ENCODE measurements at places on chromosomes 12 and 14.

DNA sequence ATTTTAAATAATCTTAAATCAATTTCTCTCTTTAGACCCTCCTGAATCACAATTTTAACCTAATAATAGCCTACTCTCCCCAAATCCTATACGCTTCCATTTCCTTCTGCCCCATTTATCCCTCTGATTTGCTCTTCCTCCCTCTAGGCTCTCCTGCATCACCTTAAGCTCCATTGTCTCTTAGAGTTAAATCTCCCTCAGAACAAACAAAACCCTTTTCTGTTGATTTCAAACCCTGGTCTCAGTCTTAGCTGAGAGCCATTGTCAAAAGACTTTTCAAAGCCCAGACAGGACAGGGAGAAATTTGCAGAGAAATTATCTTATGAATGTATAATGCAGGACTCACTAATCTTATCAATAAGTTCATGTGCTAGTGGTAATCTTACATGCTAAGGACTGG lies 106.1 kb downstream of the C12orf75 start:
- no peak for DNase-seq

- peak; percentile 84 for DNase-seq
These were observed 3.2 kb downstream of the TEX52 start for GRCh38 chr12:2853626-2854025.

- no peak for DNase-seq
These were observed 237.4 kb downstream of the APAF1 start for GRCh38 chr12:98882526-98882925.

- DNase-seq: no peak
These were observed 19.7 kb upstream of the INF2 start for GRCh38 chr14:104669697-104670096.

DNA sequence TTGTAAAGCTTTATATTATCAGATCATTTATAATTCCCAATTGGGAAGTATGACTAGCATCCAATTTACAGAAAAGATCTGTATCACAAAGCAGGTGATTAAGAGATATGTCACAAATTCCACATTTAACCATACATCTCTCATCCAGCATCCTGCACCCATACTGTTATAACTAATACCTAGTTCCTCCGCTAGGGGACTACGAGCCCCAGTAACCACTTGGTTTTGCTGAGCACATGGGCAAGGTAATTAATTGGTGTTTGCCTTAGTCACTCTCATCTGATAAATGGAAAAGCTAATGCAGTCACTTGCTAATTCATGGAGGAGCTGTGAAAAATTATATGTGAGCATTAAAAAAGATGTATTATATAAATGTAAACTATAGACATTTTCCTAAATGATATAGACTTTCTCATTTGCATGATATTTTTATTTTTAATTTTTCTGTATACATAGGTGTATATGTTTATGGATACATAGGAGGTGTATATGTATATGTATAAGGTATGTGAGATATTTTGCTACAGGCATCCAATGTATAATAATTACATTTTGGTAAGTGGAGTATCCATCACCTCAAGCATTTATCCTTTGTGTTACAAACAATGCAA lies 1031.8 kb downstream of the GALC start:
- DNase-seq: no peak

GRCh38 chr12:71430756-71431155 lies 8.8 kb upstream of the LGR5 start:
- DNase-seq: no peak

DNA sequence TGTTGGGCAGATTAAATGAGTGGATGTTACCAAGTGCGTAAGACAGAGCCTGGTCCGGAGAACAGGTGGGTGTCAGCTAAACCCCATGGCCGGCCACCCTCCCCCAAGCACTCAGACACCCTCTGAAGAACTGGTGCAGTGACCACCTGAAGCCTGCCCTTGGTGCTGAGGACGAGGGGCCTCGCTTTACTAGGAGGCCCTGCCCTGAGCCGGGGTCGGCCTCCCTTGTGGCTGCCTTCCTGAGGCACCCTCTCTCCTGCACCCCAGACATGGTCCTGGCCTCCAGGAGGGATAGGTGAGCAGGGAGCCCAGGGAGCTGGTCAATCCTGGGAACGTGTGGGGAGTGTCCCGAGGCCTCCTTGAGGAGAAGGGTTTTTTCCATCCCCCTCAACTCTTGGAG lies 4.9 kb upstream of the KIF26A start:
- DNase-seq: peak; percentile 32

GRCh38 chr12:82635263-82635662 lies 51.4 kb upstream of the TMTC2 start:
- DNase-seq: no peak

DNA sequence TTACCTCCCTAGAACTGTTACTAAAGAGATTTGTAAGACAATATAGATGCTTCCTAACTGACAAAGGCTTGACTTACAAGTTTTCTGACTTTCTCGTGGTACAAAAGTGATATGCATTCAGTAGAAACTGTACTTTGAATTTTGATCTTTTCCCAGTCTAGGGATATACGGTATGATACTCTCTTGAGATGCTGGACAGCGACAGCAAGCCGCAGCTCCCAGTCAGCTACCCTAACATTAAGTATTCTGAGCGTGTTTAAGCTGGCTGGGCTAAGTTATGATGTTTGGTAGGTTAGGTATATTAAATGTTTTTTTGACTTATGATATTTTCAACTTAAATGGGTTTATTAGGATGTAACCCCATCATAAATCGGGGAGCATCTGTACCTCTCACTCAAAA lies 55.2 kb upstream of the CDKL1 start:
- DNase-seq: no peak

DNA sequence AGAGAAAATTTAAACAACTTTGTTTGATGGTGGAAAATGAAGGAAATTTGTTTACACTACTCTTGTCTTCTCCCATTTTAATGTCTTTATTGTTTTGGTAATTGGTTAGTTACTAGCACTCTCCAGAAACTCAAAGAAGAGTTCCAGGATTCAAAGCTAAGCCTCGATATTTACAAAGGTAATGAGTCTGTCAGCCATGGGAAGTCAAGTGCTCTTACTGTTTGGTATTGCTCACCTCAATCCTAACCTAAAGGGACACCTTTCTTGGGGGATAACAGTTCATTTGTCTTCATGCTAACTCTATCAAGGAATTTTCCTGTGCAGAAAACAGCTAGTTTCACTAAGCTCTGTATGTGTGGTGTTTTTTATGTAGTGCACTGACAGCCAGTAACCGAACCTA lies 222.9 kb upstream of the LMO3 start:
- no peak for DNase-seq

- no peak for DNase-seq
These were observed 11.2 kb upstream of the TCP11L2 start for GRCh38 chr12:106291342-106291741.

GRCh38 chr12:20030826-20031225 lies 337.5 kb upstream of the PDE3A start:
- DNase-seq: no peak

DNA sequence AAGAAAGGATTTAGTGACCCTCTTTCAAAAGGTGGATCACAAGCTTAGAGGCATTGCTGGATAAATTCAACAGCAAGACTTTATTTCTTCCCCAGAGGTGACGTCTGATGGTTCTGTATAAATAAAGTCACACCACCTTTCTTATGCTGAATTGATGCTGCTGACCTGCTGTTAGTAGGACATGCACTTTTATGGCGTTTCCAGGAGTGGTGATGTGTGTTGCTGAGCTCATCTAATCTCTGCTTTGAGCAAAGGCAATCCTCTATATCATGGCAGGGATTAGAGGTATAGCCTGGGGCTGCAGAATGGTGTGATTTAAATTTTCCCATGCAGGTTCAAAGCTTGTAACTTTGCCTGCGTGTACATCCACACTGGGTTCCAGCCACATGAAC lies 94.9 kb downstream of the ETV6 start:
- DNase-seq: no peak

GRCh38 chr12:93461503-93461902 lies 5.8 kb upstream of the MRPL42 start:
- no peak for DNase-seq

- DNase-seq: no peak
These were observed 1.4 kb downstream of the AKT1 start for GRCh38 chr14:104794099-104794498.

GRCh38 chr14:76647697-76648298 lies 113.5 kb upstream of the VASH1 start:
- DNase-seq: no peak

DNA sequence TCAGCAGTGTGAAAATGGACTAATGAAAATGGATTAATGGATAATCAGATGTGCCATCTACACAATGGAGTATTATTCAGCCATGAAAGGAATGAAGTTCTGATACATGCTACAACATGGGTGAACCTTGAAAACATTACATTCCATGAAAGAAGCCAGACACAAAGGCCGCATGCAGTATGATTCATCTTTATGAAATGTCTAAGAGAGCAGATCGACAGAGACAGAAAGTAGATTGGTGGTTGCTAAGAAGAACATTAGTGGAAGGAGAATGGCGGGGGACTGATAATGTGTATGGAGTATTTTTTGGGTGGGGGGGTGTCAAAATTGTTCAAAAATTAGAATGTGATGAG lies 47.3 kb downstream of the PRKAB1 start:
- no peak for DNase-seq

- DNase-seq: no peak
These were observed 39.5 kb downstream of the STXBP6 start for GRCh38 chr14:25010471-25010870.

- DNase-seq: no peak
These were observed 71.9 kb upstream of the NCOR2 start for GRCh38 chr12:124639122-124639806.

DNA sequence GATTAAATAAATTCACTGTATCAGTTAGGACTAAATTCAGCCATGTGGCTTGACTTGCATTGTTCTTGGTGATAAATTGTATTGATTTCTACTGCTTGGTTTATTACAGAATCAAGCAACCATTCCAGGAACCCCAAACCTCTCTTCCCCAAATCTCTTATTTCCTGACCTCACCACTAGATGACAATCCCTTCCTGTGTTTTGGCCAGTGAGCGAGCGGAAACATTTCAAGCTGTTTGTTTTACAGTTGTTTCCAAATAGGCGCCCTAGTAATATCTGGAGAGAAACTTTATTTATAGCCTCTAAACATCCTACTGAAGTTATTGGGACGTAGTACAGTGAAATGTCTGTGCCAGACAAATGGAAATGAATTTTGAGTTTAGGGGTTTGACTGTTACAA lies 161.1 kb downstream of the SNAPC1 start:
- no peak for DNase-seq

- no peak for DNase-seq
These were observed 93.5 kb upstream of the FOXG1 start for GRCh38 chr14:28673056-28673455.

DNA sequence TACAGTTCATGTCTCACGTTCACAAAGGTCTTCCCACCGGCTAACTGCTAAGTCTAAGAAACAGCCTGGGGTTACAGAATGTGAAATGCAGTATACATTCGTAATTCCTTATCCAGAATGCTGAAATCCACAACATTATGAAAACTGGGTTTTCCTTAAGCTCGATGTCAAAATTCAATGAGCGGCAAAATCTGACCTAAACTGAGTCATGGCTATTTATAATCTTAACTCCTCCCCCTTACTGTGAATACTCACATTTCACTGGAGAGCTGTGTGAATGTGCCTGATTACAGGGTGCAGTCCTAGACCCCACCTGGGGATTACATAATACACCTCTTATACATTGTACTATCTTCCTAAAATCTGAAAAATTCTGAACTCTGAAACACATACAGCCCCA lies 35.3 kb downstream of the STX2 start:
- no peak for DNase-seq

DNA sequence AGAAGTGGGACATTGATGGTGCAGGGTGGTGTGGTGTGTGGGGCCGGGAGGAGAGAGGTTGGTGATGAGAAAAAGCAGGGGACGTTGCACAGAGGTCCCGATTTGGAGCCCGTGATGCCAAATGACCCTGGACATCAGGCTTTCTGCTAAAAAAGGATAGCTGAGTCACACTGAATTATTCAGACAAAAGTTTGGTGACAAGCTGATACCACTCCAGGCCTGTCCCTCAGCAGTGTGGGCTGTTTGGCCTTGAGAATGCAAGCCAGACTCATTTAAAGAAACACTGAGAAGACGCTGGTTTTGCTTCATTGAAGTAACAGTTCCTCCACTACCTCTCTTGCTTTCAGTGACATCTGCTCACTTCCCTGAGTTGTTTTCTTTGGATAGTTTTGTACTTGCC lies 262.1 kb upstream of the PWP1 start:
- DNase-seq: no peak

- DNase-seq: no peak
These were observed 9.8 kb upstream of the SERPINA5 start for GRCh38 chr14:94571395-94571794.

- no peak for DNase-seq
These were observed 104.9 kb upstream of the PMCH start for GRCh38 chr12:102302553-102302952.

- DNase-seq: peak; percentile 32
These were observed 31.2 kb upstream of the KLC1 start for GRCh38 chr14:103597623-103598377.

- no peak for DNase-seq
These were observed 682 bp downstream of the BATF start for GRCh38 chr14:75522983-75523318.

GRCh38 chr12:65495233-65495632 lies 216.8 kb downstream of the MSRB3 start:
- no peak for DNase-seq

- DNase-seq: no peak
These were observed 249.2 kb downstream of the NELL2 start for GRCh38 chr12:44626883-44627282.

DNA sequence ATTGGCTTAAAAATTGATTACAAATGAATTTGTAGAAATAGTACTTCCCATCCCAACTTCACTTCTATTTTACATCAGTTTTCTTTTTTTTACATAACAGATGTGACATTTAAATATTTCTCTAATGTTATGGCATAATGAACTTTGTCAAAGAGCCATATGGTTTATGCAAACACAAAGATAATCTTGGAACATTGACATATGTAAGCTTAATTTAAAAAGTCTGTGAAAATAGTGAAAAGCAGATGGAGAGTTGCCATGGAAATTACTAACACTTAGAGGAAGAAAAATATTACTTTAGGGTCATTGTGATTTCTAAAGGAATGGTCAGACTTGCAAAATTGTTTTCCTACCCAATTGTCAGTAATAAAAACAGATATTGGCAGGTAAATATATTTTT lies 232.4 kb downstream of the AEBP2 start:
- no peak for DNase-seq

GRCh38 chr12:96606134-96606533 lies 116.8 kb downstream of the CFAP54 start:
- no peak for DNase-seq

DNA sequence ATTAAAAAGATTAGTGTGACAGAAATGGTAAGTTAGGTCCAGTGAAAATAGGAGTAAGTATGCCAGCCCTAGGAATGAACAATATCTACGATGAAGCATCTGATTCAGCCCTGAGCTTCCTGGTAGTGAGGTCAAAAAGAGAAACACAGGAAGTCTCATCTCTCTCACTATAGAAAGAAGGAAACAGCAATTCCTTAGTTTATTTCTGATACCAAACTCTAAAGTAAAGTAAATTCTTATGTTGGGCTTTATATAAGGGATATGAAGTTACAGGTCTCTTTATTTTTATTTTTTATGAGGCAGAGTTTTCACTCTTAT lies 76.7 kb upstream of the RFLNA start:
- DNase-seq: no peak

GRCh38 chr14:34439090-34439489 lies 22.9 kb downstream of the SPTSSA start:
- DNase-seq: no peak

Measured in posterior cingulate gyrus (tissue), 11 donors.